ENCODE measurements at places on chromosomes 6 and 20.

GRCh38 chr20:18701969-18702368, 111.6 kb upstream of the SCP2D1 start:
- no peak for DNase-seq

GRCh38 chr6:44508646-44509045, 121.1 kb downstream of the CDC5L start:
- DNase-seq = no peak

- no peak for DNase-seq
Observed at GRCh38 chr6:140909156-140909555, 1223.6 kb upstream of the GJE1 start.

GRCh38 chr6:14743474-14744211, 502.2 kb upstream of the JARID2 start:
- peak; percentile 72 for DNase-seq

- DNase-seq = no peak
Observed at GRCh38 chr6:125750692-125751333, 1.4 kb downstream of the HEY2 start.

DNA sequence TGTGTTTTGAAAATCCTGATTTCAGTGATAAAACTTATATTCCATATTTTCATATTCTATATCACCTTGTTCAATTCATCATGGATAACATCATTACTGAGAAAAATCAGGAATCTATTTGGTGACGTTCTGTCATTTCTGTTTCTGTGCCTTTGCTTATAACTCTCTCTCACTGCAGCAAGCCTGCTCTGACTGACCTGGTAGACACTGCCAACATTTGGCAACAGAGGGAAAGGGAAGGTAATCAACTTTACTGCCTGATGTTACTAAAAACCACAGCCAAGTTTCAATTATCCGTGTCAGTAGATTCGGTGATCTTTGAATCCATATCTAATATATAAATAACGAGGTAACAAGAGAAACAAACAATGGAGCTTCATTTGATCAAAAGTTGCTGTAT, 501.9 kb downstream of the LMBRD1 start:
- DNase-seq = no peak

DNA sequence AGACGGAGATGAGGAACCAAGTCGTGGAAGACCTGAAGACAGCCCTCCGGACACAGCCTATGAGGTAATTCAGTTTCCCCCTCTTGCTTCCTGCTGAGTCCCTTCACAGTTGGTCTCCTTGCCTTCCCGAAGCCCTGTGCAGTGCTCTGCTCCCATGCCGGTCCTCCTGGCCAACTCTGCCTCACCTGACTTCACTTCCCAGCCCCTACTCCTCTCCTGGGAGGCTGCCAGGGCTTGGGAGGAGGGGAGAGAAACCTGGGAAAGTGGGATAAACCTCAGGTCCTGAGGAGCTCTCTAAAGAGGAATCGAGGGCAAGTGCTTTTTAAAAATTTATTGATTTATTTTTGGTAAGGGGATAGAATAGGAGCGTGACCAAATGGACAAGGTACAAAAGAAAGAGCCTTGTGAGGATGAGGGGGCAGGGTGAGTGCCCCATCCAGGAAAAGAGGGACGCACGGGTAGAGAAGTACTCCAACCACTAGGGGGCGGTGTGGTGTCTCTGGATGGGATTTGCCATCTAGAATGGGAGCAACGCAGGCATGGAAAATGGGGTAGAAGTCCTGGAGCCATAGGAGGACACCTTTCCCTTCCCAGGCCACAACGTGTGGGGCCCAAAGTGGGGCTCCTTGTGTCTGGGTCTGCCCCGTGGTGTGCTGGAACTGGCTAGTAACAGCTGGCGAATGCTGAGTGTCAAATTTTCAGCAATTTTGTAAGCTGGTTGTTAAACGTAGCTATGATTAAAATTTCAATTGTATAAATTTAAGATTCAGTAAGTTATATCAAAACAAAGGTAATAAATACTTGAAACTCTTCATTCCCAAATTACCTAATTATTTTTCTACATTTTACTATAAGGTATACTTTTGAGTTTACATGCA, 69.0 kb downstream of the MOCS1 start:
- DNase-seq = peak; percentile 69

DNA sequence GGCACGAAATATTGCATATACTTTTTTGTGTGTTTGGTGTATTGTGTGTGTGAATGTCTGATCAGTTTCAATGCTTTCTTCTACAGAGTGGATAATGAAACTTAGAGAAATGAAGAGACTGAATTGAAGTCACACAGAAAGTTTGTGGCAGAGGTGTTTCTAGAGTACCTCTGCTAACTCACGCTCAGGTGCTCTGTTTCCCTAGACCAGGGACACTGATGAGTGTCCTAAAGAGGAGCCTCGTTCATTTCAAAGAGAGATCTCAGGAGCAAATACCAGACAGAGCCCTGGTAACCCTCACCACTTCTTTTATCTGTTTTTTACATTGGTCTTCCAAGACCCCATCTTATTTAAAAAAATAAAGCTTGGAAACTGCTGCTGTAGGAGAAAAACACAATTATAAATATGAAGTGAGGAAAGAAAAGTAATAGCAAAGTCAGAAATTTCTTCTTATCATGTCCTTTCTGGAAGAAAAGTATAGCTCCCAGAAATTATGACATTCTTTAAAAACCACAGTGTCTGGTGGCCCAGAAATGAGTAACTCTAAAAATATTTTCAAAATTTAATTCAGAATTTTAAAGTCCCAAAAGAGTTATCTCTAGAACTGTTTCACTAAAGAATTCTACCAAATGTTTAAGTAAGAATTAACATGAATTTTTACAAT, 720.6 kb downstream of the RFPL4B start:
- DNase-seq = no peak

DNA sequence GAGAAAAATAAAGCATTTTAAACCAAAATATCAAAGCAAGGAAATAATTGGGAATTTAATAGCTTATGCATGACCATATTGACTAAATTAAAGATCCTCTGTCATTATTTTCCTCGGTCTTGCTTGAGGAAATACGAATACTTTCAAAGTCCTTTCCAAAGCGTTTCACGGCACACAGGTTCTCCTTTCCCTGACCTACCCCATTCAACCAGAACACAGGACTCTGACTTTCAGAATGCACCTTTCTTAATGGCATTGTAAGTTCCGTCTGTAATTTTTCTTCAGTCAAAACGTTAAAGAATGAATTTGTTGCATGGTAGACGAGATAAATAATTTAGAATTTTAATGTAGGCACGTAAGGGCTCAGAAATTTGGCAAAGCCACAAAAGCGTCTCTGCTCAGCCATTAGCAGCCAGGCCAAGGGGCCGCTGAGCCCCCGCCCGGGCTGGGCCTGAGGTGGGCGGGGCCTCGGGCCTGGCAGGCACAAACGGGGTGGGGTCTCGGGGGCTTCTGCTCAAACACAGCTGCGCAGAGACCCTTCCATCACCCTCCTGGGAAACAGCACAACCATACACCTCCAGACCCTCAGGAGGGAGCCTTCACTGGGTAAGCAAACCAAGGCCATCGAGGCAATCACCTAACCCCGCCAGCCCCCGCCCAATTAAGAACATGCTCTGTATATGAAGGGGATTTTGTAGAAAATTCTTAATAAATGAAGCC, 3.4 kb downstream of the NEDD9 start:
- no peak for DNase-seq

DNA sequence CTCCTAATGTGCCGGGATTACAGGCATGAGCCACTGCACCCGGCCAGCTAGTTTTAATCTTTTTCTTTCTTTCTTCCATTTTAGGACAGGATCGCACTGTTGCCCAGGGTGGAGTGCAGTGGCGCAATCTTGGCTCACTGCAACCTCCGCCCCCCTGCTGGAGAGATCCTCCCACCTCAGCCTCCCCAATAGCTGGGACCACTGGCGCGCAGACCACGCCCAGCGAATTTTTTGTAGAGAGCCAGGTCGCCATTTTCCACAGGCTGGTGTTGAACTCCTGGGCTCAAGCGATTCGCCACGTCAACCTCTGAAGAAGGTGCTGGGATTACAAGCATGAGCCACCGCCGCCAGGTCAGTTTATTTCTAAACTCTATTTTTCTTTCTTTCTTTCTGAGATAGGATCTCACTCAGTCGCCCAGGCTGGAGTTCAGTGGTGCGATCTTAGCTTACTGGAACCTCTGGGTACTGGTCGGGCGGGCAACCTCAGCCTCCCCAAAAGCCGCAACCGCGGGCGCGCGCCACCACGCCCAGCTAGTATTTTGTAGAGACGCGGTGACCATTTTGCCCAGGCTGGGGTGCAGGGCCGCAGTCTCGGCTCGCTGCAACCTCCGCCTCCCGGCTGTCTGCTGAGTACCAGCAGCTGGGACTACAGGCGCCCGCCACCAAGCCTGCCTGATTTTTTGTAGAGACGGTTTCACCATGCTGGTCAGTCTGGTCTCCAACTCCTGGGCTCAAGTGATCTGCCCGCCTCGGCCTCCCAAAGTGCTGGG, 20.0 kb upstream of the LIN28B start:
- DNase-seq = no peak

GRCh38 chr20:57335392-57335791, 5.8 kb downstream of the SPO11 start:
- DNase-seq = no peak

GRCh38 chr6:473768-474452, 82.4 kb downstream of the IRF4 start:
- no peak for DNase-seq

- no peak for DNase-seq
Observed at GRCh38 chr20:43911066-43911465, 3.6 kb upstream of the TOX2 start.

DNA sequence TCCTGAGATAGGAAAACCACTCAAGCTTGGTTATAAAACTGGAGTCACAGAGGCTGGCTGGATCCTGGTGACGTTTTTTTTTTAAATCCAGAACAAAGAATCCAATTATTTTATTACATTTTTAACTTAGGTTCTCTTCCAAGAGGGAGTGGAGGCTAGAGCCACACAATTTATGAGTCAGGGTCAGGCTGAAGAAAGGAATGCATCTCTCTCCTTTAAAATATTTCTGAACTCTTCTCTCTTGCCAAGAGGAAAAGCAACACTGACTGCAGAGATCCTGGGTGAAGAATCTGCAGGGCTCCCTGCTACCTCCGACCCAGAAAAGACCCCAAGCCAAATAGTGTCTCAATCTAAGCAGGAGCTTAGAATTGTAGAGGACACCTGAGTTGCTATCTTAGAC, 88.5 kb upstream of the SSTR4 start:
- no peak for DNase-seq

- no peak for DNase-seq
Observed at GRCh38 chr6:142400495-142400894, 98.7 kb downstream of the ADGRG6 start.

- DNase-seq = peak; percentile 28
Observed at GRCh38 chr20:32976746-32977145, 27.5 kb downstream of the SUN5 start.

- DNase-seq = no peak
Observed at GRCh38 chr20:6768228-6769140, 998 bp downstream of the BMP2 start.

DNA sequence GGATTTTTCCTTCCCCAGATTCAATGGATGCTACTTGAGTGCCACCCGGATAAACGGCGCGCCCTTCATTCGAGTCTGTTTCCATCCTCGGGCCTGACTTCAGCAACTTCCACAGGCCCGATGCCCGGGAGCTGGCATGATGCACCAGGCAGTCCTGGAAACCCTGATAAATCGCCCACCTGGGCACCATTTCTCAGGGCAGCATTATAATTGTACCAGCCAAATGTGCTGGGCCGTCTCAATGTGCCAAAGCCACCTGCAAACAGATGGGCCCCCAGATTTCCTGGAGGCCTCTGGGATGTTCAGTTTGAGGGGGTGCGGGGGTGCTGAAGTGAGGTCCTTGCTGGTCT, 65.8 kb downstream of the NOL4L start:
- no peak for DNase-seq

- DNase-seq = no peak
Observed at GRCh38 chr6:138341176-138341575, 36.5 kb upstream of the SMIM28 start.

DNA sequence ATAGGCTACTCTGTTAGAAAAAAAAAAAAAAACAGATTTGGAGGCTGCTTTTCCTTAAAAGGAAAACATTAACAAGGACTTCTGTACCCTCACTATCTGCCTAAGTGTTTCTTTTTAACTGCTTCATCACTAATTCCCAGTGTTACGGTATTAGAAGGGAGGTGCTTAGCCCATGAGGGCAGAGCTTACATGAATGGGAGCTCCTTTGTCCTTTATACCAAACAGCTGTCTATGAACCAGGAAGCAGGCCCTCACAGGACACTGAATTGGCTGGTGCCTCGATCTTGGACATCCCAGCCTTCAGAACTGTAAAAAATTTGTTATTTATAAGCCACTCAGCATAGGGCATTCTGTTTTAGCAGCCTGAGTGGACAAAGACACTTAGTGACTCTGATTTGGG, 215.6 kb upstream of the NRSN1 start:
- DNase-seq = no peak

DNA sequence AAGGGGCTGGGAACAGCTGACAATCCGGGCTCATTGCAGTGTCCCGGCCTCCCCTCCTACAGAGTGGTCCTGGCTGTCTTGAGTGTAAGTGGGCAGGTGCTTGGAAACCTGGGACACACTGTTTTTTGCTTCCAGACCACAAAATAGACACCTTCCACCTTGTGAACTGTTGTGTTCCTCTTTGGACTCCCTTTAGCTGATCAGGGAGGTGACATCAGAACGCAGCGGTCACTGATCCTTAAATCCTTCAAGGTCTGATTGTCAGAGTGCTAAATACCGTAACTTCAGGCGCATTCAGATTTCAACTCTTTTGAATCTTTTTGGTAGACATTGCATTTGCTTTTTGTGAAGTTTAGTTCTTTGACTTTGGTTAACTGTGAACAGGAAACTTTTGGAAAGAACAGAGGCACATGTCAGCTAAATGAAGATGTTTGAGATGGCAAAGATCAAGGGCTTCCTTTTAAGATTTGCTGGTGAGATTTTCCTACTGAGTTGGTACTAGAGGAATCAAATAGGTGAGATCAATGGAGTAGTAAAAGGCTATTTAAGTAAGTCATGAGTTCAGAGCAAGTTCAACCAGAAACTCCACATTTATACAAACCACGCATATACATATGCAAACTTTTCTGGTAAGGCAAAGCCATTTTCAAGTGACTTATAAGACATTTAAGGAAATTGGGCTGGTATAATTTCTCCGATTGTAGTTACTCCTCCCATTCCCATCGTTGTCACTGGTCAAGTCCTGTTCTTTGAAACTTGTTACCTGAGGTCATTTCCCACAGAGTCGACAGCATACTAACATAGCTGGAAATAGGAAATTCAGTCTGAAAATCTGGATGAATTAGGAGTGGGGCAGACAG, 6.3 kb downstream of the PPP1R3G start:
- no peak for DNase-seq

GRCh38 chr6:124743420-124743819, 218.8 kb upstream of the RNF217 start:
- no peak for DNase-seq

GRCh38 chr6:159833556-159833955, 33.5 kb downstream of the PNLDC1 start:
- DNase-seq = no peak

- DNase-seq = no peak
Observed at GRCh38 chr20:7601431-7601830, 338.8 kb downstream of the HAO1 start.

- DNase-seq = peak; percentile 25
Observed at GRCh38 chr6:26104457-26105108, 17.4 kb downstream of the HFE start.

- no peak for DNase-seq
Observed at GRCh38 chr6:166720856-166721255, 93.8 kb upstream of the RPS6KA2 start.

- DNase-seq = no peak
Observed at GRCh38 chr6:34673064-34673463, 23.5 kb downstream of the ILRUN start.

Data from activated CD4-positive, alpha-beta T cell treated with anti-CD3 and anti-CD28 coated beads, Interleukin-2, amount 10 ng/mL, durations not matched to agents 7 days and 5 days (primary cell).